ENCODE measurements at places on chromosomes 16 and 17. TPM values are rescaled to one million over a fixed set of nuclear protein-coding genes. Genes with fewer than 3 reads are reported as not detected.

GRCh38 chr16:84199861-84200260 lies 8.9 kb downstream of the ADAD2 start:
- DNase-seq = no peak

- no peak for DNase-seq
Measured at GRCh38 chr17:68344701-68345136, 53.4 kb downstream of the ARSG start.

DNA sequence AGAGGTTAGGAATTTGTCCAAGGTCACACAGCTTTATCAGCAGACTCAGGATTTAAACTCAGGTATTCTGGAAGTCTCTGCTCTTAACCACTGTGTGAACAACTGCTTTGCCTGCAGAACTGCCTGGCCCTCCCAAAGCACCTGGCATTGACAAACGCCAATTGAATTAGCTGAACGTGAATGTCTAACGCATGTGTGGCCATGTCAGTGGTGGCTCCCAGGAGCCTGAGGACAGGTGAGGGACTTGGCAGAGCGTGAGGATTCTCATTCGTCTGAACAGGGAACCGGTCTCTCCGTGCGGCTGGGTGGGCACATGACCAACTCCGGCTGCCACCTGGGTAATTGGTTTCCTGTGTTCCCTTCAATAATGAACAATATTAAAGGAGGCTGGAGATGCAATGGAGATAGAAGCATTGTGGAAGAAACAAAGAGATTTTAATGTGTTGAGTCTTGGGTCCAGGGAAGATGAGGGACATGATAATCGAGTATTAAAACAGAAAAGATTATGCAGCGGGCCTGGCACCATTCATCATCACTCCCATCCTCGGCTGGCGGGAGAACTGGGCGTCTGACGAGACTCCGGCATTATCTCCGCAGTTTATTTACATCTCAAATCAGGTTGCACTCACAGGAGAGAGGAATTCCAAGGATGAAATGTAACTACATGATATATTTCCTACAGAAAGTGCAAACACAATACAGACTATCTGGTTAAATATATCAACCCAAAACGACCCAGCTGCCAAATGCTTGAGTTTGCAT lies 113.5 kb downstream of the NPIPB5 start:
- DNase-seq = no peak

DNA sequence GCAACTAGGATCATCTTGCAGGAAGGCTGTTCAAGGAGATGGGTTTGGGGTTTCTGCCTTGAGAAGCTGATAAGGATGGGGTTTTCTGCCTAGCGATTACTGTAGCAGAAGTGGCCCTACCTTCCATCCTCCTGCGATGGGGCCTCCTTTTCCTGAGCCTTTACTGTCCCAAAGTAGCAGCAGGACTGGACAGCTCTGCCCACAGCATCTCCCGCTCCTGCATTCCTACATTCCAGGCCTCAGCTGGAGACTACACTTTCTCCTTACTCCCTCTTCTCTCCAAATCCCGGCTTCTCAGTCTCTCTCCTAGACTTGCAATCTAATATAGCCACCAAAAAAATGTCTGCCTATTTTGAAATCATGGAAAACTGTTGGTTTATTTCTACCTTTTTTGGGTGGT lies 355.4 kb downstream of the CA10 start:
- DNase-seq = no peak

DNA sequence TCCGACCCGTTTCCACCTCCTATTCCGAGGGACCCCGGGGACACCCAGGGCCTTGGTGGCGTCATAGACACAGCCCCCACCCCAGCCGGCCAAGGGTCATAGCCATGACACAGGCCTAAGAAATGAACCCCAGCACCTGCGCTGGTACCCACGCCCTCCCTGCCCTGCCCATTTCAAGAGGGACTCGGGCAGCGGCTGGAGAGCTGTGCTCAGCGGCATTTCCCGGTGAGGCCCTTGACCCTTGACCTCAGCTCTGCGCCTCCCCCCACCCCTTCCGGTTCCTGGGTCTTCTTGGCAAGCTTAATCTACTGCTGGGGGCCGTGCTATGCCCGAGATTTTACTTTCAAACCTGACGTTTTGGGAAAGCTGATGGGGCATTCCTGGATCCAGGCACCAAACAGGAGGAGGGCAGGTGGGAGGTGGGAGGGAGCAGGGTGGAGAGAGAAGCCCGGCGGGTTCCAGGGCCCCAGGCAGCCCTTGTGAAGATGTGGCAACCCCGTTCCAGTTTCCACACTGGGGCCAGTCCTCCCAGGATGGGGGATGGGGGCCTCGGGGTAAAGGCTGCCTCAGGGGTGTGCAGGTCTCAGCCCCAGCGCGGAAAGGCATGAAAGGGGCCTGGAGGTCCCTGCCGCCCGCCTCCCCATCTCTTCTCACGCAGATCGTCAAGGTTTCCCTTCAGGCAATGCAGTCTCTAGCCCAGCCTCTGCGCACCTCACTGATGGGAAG lies at the start of gene SLC22A31:
Gene SLC22A31, minus strand, starts transcription at position 414 of the 726 bp plus-strand sequence. Its CDS starts 36 bp downstream, at position 378.
- no peak for DNase-seq

- DNase-seq = peak; percentile 80
Measured at GRCh38 chr17:59378675-59379074, 47.2 kb downstream of the YPEL2 start.

DNA sequence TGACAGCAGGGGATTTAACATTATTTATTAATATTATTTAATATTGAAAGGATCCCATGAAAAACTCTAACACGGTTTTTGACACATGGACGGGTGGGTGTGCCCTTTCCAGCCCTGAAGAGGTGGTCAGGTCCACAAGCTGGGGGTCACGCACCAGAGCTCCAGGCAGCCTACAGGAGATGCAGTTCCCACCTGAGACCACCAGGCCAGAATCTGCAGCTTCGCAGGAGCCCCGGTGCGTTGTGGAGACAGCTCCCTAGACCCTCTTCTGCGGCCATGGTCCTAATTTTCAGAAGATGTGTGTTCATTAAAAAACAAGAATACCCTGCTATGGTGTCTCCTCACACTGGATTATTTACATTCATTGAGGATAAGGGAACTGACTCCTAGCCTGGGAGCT lies 331.1 kb downstream of the C16orf95 start:
- DNase-seq = no peak

- no peak for DNase-seq
Measured at GRCh38 chr17:17743391-17744112, 62.3 kb downstream of the RAI1 start.

DNA sequence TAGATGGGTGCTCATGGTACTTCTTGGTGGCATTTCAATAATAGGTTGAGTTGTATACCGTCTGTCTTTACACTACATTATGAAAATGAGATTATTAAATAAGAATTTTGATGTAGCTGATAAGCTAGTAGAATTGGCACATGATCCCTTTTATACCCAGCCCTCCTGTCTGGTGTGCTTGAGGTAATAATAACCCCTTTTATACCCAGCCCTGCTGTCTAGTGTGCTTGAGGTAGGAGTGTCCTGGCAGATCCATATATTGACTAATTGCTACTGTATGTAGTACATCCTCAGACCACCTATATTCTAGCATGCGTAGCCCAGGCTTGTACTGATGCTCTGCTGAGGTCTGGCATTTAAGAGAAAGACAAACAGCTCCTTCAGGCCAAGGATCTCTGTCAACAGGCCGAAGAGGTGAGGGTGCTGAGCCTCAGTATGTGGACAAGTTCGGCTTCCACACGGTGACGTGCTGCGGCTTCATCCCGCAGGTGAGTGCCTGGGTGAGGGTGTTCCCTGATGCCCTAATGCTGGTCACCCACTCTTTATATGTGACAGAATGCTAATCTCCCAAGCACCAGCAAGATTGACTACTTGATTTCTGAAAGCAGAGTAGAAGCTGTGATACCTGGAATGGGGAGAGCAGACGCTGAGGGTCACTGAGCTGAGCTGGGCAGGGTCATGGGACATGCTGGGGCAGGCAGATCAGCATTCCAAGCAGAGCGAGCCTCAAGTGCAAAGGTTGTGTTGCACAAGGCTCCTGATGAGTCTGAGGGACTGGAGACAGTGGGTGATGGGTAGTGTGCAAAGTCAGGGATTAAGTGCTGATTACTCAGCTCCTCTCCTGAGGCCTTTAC lies 5.7 kb downstream of the FN3K start:
- DNase-seq = no peak

- no peak for DNase-seq
Measured at GRCh38 chr17:16918443-16918842, 53.5 kb downstream of the TNFRSF13B start.

SARM1 gene
- 13.4 TPM for polyA plus RNA-seq

CCL17 gene
- polyA plus RNA-seq = not detected

TBC1D3G gene
- polyA plus RNA-seq = not detected

ALKBH5 gene
- polyA plus RNA-seq = 97.5 TPM

SPATA32 gene
- polyA plus RNA-seq = not detected

CES3 gene
- 0.07 TPM for polyA plus RNA-seq

NACA2 gene
- polyA plus RNA-seq = 0.15 TPM
